ENCODE measurements at places on chromosomes 6 and 20.

- H3K4me3 ChIP-seq, result peak overlapping the region; percentile 19
- H3K27me3 ChIP-seq, result peaks cover 99% of the 10 kb centered on the region
- peaks cover 10% of the 10 kb centered on the region for H3K4me1 ChIP-seq
- H3K36me3 ChIP-seq, result no peaks in the 10 kb centered on the region
Observed at GRCh38 chr6:108157234-108157980, 8.4 kb upstream of the NR2E1 start.

- H3K4me1 ChIP-seq, result peaks cover 7% of the 10 kb centered on the region
- no peak for DNase-seq
- H3K27ac ChIP-seq, result peak overlapping the region; percentile 63
- no peak overlapping the region for H3K4me3 ChIP-seq
- no peaks in the 10 kb centered on the region for H3K36me3 ChIP-seq
Observed at GRCh38 chr6:24228123-24228522, 102.1 kb downstream of the NRSN1 start.

DNA sequence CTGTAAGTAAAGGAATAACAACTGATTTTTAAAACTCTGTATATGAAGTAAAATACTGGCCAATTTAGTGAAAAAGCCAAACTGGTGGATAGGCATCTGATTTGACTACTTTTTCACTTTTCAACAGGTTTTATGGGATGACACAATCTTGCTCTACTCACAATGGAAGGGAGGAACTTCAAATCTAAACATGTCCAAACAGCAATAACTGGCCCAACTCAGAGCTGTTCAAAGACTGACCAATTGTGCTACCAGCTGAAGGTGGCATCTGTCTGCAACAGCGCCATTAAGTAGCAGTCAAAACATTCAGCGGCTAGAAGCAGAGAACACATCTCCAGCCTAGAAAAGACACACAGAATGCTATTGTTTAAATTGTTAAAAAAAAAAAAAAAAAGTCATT is 44.6 kb downstream of the SESN1 start:
- no peak for DNase-seq
- peaks cover 4% of the 10 kb centered on the region for H3K4me1 ChIP-seq
- H3K4me3 ChIP-seq, result no peak overlapping the region
- H3K27ac ChIP-seq, result no peak overlapping the region

DNA sequence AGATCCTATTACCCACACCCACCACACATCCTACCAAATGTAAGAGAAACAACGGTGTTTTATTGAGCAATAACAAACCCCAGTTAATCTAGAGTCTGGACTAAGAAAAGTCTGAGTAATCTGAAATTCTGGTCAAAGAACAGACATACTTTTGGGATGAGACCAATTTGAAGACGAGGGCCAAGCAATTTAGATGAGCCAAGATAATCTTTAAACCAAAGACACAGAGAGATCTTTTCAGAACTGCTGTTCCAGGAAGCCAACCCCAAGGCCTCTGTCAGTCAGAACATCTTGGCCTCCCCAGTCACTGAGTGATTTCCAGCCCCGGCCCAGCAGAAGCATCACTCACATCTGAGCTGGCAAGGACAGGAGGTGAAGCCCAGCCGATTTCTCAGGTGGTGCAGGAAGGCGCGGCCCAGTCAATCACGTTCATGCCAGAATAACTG is 118.5 kb upstream of the SYNDIG1 start:
- no peak for DNase-seq
- no peak overlapping the region for H3K27ac ChIP-seq
- no peaks in the 10 kb centered on the region for H3K4me1 ChIP-seq
- H3K27me3 ChIP-seq, result no peaks in the 10 kb centered on the region
- no peaks in the 10 kb centered on the region for H3K36me3 ChIP-seq
- no peak overlapping the region for H3K4me3 ChIP-seq

GRCh38 chr6:37243816-37244370 is 13.7 kb upstream of the TBC1D22B start:
- H3K27ac ChIP-seq, result peak overlapping the region; percentile 63
- H3K36me3 ChIP-seq, result no peaks in the 10 kb centered on the region
- no peaks in the 10 kb centered on the region for H3K27me3 ChIP-seq
- H3K4me1 ChIP-seq, result peaks cover 42% of the 10 kb centered on the region

GRCh38 chr6:161351858-161352257 is 78.0 kb upstream of the AGPAT4 start:
- H3K27me3 ChIP-seq, result no peaks in the 10 kb centered on the region
- DNase-seq, result no peak
- no peak overlapping the region for H3K4me3 ChIP-seq
- H3K27ac ChIP-seq, result no peak overlapping the region
- H3K36me3 ChIP-seq, result no peaks in the 10 kb centered on the region

DNA sequence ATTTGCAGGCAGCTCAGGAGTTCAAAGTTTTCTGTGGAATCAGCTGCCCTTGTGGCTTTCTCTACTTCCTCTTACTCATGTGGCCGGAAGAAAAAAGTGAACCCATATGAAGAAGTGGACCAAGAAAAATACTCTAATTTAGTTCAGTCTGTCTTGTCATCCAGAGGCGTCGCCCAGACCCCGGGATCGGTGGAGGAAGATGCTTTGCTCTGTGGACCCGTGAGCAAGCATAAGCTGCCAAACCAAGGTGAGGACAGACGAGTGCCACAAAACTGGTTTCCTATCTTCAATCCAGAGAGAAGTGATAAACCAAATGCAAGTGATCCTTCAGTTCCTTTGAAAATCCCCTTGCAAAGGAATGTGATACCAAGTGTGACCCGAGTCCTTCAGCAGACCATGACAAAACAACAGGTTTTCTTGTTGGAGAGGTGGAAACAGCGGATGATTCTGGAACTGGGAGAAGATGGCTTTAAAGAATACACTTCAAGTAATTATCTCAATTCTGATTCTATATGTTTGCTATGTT is 1.1 kb downstream of the MGME1 start:
- H3K27me3 ChIP-seq, result no peaks in the 10 kb centered on the region
- no peak for DNase-seq
- no peaks in the 10 kb centered on the region for H3K36me3 ChIP-seq

DNA sequence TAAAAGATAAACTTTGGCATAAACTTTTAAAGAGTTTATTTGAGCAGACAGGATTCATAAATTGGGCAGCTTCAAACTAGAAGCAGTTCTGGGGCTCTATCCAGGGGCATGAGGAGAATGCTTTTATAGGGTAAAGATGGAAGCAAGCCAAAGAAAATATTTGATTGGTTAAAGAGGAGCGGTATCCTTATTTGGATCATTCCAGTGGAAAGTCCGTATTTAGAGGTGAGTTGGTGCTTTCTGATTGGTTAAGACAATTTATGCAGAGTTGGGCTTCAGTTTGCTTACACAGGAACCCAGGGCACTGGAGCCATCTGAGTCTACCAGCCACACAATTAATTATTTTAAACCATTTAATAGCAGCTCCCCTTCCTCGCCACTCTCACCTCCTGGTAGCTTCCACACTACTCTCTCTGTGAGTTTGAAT is 37.9 kb upstream of the RNF217 start:
- no peak overlapping the region for H3K4me3 ChIP-seq
- no peak overlapping the region for H3K27ac ChIP-seq
- no peaks in the 10 kb centered on the region for H3K4me1 ChIP-seq
- DNase-seq, result no peak

DNA sequence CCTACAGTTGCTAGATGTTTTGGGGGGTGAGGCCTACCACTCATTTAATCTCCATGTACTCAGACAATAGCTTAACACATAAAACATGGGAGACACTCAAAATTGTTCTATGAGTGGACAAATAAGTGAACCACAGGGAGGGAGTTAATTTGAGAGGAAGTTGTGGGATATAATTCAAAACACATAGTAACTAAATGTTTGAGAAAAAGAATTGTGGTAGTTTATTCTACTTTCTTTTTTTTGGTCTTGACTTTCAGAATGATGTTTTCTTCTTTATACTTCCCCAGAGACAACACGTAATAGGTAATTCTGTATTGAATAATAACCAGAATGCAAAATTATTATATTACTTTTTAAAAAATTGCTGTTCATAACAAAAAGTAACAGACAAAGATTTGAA is 453.8 kb downstream of the RFPL4B start:
- no peaks in the 10 kb centered on the region for H3K36me3 ChIP-seq
- H3K4me3 ChIP-seq, result no peak overlapping the region
- no peaks in the 10 kb centered on the region for H3K27me3 ChIP-seq
- DNase-seq, result no peak
- H3K4me1 ChIP-seq, result no peaks in the 10 kb centered on the region

DNA sequence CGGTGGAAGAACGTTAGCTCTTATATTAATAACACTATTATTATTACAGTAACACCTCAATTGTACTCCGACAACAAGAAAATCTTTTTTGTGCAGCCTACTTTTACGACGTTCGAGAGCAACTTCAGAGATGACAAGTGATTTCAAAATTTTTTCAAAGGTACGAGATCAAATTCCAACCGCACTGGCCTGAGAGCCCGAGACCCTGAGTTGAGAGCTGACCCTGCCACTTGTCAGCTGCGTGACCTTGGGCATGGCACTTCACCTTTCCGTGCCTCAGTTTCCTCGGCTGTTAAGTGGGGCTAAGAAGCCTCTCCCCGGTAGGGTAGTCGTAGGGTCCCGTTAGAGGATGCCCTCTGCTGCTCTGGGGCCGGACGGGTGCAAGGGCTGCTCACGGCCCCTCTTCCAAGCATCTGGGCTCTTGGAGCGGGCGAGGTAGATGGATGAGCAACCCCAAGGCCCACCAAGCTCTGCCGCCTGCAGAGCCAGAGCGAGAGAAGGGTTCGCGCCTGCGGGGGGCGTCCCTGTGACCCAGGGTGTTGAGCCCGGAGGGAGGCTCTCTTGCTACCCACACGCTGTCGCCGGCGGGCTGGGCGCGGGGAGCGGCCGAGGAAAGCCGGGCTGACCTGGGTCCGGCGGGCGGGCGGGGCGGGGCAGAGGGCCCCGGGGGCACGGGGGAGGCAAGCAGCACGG is 510 bp downstream of the NDRG3 start:
- peaks cover 10% of the 10 kb centered on the region for H3K4me1 ChIP-seq
- H3K36me3 ChIP-seq, result no peaks in the 10 kb centered on the region
- DNase-seq, result no peak
- H3K4me3 ChIP-seq, result peak overlapping the region; percentile 90

- H3K4me1 ChIP-seq, result no peaks in the 10 kb centered on the region
- H3K4me3 ChIP-seq, result no peak overlapping the region
- no peaks in the 10 kb centered on the region for H3K36me3 ChIP-seq
- H3K27me3 ChIP-seq, result no peaks in the 10 kb centered on the region
Observed at GRCh38 chr6:97305414-97306066, 22.5 kb upstream of the MMS22L start.

DNA sequence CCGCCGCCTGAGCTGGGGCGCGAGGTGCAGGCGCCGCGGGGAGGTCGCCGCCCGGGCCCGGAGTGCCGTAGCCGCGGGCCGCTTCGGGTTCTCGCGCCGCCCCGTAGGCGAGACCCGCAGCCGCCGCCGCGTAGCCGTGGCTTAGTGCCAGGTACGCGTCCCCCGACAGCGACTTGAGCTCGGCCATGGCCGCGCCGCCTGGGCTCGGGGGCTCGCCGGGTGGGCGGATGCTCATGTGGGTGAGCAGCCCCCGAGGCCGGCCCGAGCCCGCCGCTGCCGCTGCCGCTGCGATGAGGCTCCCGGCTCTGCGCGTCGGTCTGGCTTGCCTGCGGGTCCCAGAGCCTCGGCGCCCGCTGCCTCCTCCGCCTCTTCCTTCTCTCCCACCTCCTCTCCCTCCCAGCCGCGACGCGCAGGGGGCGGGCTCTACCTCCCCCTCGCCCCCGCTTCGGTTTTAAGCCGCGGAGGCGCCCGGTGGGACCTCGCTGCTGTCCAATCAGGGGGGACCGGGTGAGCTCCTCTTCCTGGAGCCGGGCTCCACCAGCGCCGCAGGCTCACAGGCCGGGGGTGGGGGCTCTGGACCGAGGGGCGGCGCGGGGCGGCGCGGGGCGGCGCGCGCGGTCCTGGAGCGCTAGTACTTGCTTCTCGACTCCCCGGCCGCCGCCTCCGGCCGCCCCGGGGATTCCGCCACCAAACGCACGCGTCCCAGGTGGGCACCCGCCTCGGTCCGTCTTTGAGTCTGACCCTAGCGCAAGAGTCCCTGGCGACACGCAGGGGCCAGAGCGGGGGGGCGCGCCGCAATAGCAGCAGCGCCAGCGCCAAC is at the start of gene BHLHE23:
BHLHE23 (minus strand) TSS at position 425 of the 820 bp plus-strand sequence; CDS start at position 235, 190 bp downstream.
- no peak within 1 kb of the TSS for H3K4me3 ChIP-seq
- peaks cover 98% of the 10 kb centered on the region for H3K27me3 ChIP-seq
- H3K4me1 ChIP-seq, result peaks cover 7% of the 10 kb centered on the region
- H3K27ac ChIP-seq, result no peak within 1 kb of the TSS

GRCh38 chr6:25927178-25927577 is 3.3 kb downstream of the SLC17A2 start:
- DNase-seq, result no peak
- no peaks in the 10 kb centered on the region for H3K27me3 ChIP-seq
- no peak overlapping the region for H3K4me3 ChIP-seq
- no peaks in the 10 kb centered on the region for H3K4me1 ChIP-seq
- H3K36me3 ChIP-seq, result no peaks in the 10 kb centered on the region

DNA sequence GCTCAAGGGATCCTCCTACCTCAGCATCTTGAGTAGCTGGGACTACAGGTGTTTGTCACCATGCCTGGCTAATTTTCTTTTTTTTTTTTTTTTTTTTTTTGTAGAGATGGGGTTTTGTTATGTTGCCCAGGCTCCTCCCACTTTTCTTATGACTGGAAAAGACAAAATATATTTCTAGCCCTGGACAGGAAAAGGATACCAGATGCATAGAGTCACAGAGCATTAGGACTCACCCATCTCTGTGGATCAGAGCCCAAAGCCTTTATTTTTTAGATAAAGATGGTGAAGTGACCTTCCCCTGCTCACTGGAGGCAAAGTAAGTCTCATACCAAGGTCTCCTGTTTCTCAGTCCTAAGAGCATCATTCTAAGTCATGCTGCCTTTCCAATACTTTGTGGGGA is 3.4 kb downstream of the TRIM10 start:
- H3K36me3 ChIP-seq, result no peaks in the 10 kb centered on the region
- DNase-seq, result no peak
- H3K27me3 ChIP-seq, result no peaks in the 10 kb centered on the region
- peaks cover 4% of the 10 kb centered on the region for H3K4me1 ChIP-seq
- H3K27ac ChIP-seq, result no peak overlapping the region

- H3K27me3 ChIP-seq, result no peaks in the 10 kb centered on the region
- no peak overlapping the region for H3K27ac ChIP-seq
- no peak overlapping the region for H3K4me3 ChIP-seq
- H3K36me3 ChIP-seq, result no peaks in the 10 kb centered on the region
- H3K4me1 ChIP-seq, result no peaks in the 10 kb centered on the region
- no peak for DNase-seq
Observed at GRCh38 chr6:134034961-134035822, 17.2 kb downstream of the SLC2A12 start.

DNA sequence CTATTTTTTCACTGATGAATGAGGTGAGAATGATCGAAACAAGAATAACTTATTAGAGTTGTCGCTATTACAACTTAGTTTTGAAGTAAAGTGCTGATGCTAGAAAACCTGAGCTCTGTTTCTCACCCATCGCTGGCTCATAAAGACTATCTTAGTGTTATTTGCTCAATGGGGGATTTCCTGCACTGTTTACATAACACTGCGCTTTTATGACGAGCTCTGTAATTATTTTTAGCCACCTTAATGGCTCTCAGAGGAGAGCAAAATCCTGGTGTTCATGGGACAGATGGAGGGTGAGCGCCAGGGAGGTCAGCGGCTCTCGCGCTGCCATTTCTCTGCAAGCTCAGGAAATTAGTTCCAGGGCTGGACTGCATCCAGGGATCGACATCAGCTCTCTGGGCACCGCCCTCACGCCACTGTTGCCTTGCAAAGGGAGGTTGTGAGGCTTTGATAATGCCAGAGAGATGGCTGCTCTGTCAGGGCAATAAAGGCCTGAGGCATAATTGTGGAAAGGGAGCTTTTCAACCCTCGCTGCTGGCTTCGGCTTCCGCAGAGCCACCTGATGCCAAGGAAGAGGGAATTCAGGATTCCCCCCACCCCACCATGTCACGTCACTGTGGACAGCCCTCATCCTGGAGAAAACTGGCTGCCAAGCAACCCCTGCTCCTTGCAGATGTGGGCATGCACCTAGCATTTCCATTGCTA is 72.0 kb downstream of the DACT2 start:
- peak; percentile 69 for DNase-seq
- no peak overlapping the region for H3K4me3 ChIP-seq
- H3K4me1 ChIP-seq, result peaks cover 8% of the 10 kb centered on the region

All from upper lobe of right lung (tissue), 1 donor.